Natural killer cell (primary cell): ENCODE measurements at places on chromosomes 11 and 22. TPM values are rescaled to one million over a fixed set of nuclear protein-coding genes. Genes with fewer than 3 reads are reported as not detected.

SCO2 gene
- 8.4 TPM for total RNA-seq

KCNJ1 gene
- not detected for total RNA-seq

GRCh38 chr11:81644239-81644840, 1089.3 kb downstream of the FAM181B start:
- no peaks in the 10 kb centered on the region for H3K4me1 ChIP-seq
- no peaks in the 10 kb centered on the region for H3K27me3 ChIP-seq
- DNase-seq, result no peak
- H3K27ac ChIP-seq, result no peak overlapping the region

PITPNB gene
- 65.1 TPM for total RNA-seq

CEP126 gene
- 10.4 TPM for total RNA-seq

DNA sequence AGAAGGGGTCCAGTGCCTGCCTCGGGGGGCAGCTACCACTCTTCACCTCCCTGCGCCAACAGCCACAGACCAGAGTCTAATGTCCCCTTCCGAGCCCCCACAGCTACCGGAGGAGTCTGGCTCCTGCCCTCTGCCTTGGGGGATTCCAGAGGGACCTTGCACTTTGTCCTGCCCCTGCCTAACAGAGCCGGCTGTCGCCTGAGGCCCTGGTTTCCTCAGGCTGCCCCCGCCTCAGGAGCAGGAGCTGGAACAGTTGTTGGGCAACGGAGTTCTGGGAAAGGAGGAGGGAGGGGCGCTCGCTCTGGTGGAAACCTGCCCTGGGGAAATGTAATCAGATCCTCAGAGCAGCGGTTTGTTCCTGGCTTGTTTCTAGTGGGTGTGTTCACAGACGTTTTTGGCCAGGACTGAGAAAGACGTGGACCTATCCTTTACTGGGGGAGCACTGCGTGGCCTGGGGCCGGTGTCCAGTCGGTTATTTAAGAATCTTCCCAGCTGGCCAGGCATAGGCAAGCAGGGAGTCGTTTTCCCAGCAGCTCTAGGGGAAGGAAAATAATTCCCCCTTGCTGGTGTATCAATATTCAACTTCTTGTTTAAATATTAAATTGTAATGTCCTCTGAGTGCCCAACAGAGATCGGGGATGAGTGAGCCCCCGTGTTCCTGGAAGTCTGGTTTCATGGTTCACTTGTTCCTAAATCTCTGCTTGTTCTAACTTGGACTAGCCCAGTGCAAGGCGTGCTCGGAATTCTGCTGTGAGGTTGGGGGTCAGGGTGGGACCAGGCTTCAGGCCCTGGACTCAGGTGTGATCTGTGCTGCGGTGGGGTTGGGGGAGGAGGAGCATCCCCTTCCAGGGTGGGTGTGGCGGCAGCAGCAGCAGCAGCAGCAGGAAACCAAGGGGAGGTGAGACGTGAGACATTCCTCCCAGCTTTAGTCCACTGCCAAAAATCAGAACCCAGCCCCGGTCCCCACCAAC, 32.1 kb downstream of the A4GALT start:
- H3K4me3 ChIP-seq, result no peak overlapping the region
- no peak overlapping the region for H3K27ac ChIP-seq
- no peaks in the 10 kb centered on the region for H3K27me3 ChIP-seq
- H3K4me1 ChIP-seq, result peaks cover 6% of the 10 kb centered on the region

DNA sequence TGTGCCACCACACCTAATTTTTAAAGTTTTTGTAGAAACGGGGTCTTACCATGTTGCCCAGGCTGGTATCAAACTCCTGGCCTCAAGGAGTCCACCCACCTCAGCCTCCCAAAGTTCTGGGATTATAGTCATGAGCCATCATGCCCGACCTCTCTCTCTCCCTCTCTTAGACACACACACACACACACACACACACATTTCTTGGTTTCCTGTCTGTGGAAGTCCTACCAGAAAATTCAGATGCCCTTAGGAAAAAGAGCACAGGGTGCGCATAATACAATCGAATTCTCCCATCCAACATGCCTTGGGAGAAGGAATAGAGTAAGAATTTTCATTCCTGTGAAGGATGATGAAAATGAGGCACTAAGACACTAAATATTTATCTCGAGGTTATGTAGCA, 10.4 kb downstream of the MICAL3 start:
- H3K4me1 ChIP-seq, result no peaks in the 10 kb centered on the region
- H3K4me3 ChIP-seq, result no peak overlapping the region
- no peaks in the 10 kb centered on the region for H3K27me3 ChIP-seq
- H3K36me3 ChIP-seq, result no peaks in the 10 kb centered on the region
- H3K27ac ChIP-seq, result no peak overlapping the region

MFNG gene
- 111 TPM for total RNA-seq

MS4A2 gene
- not detected for total RNA-seq

RIMBP3C gene
- total RNA-seq, result 1.0 TPM

CCDC90B gene
- total RNA-seq, result 27.3 TPM

TMEM86A gene
- 9.0 TPM for total RNA-seq

GRCh38 chr11:81995889-81996288, 737.8 kb downstream of the FAM181B start:
- DNase-seq, result no peak
- H3K4me3 ChIP-seq, result no peak overlapping the region
- no peak overlapping the region for H3K27ac ChIP-seq

GRCh38 chr22:36552289-36552688, 23.3 kb upstream of the EIF3D start:
- no peak overlapping the region for H3K4me3 ChIP-seq
- no peak for DNase-seq
- H3K27ac ChIP-seq, result peak overlapping the region; percentile 69

DNA sequence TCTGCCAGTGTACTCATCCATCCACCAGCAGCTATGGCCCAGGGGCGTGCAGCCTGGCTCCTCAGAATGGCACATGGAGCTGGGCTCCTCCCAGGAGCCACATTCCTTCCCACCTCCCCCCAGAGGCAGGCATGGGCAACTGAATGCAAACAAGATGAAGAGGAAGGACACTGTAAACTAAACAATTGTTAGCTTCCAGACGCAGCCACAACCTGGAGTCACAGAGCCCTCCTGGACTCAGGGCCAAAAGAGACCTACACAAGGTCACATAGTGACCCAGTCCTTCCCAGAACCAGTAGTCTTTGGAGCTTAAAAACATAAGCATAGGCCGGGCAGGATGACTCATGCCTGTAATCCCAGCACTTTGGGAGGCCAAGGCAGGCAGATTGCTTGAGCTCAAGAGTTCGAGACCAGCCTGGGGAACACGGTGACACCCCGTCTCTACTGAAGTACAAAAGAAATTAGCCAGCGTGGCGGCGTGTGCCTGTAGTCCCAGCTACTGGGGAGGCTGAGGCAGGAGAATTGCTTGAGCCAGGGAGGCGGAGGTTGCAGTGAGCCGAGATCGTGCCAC, 30.7 kb upstream of the CLDN5 start:
- H3K36me3 ChIP-seq, result no peaks in the 10 kb centered on the region
- no peak for DNase-seq
- no peaks in the 10 kb centered on the region for H3K27me3 ChIP-seq
- no peak overlapping the region for H3K27ac ChIP-seq
- H3K4me3 ChIP-seq, result no peak overlapping the region
- H3K4me1 ChIP-seq, result no peaks in the 10 kb centered on the region

DNA sequence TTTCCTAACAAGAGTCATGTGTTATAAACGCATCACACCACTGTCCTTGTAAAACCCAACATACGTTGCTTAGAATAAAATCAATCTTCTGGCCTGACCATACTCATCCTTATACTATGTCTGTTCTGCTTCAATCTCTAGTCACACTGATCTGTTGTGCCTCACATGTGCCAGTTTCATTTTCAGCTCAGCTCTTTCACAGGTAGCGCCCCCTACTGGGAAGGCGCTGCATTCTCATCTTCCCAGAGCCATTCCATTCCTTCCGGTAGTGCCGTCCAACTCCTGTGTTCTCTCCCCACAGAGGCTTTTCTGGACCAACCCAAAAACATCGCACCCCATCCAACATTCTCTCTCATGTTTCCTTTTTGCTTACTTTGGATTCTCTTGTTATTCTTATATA, 22.2 kb downstream of the CASP5 start:
- H3K4me1 ChIP-seq, result no peaks in the 10 kb centered on the region
- no peak overlapping the region for H3K27ac ChIP-seq
- no peak overlapping the region for H3K4me3 ChIP-seq
- no peaks in the 10 kb centered on the region for H3K36me3 ChIP-seq
- no peaks in the 10 kb centered on the region for H3K27me3 ChIP-seq

GRCh38 chr11:43866520-43866919, 14.1 kb upstream of the ALKBH3 start:
- no peaks in the 10 kb centered on the region for H3K36me3 ChIP-seq
- peaks cover 16% of the 10 kb centered on the region for H3K4me1 ChIP-seq
- no peak overlapping the region for H3K4me3 ChIP-seq
- no peak overlapping the region for H3K27ac ChIP-seq
- no peak for DNase-seq

GRCh38 chr11:109972939-109973338, 120.3 kb upstream of the ZC3H12C start:
- peaks cover 13% of the 10 kb centered on the region for H3K4me1 ChIP-seq
- H3K27ac ChIP-seq, result no peak overlapping the region
- no peaks in the 10 kb centered on the region for H3K36me3 ChIP-seq
- H3K4me3 ChIP-seq, result no peak overlapping the region

DNA sequence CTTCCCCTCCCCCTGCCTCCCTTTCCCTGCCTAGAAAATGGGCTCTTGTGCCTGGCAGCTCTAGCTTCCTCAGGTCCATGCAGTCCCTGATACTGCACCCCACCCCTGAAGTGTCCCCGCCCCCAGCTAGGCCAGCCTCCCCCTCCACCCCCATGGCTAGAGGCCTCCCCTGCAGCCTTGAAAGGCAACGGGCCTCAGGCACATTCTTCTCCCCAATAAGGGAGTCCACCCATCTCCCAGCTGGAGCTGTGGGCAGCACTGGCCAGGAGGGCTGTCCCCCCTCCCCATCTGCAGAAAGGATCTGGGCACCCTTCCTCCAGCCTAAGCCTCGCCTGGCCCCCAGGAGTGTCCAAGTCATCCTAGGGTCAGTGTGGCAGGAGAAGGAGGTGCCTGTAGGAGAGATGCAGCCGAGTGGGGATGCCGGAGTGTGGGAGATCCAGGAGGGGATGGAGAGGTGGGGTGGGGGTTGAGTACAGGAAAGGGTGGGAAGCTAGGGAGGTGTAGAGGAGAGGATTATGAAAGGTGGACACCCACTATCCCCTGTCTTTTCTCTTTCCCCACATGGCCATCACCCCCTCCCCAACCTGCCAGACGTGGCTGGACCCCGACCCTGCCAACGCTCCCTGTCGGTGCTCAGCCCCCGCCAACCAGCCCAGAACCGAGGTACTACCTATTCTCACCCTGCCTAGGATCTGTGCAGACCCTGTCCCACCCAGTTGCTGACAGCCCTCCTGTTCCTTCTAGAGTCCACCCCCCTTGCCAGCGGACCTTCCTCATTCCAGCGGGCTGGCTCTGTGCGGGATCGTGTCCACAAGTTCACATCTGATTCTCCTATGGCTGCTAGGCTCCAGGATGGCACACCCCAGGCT, 9.3 kb downstream of the SMTN start:
- H3K36me3 ChIP-seq, result no peaks in the 10 kb centered on the region
- H3K27me3 ChIP-seq, result no peaks in the 10 kb centered on the region
- peaks cover 9% of the 10 kb centered on the region for H3K4me1 ChIP-seq
- DNase-seq, result no peak
- no peak overlapping the region for H3K27ac ChIP-seq

OR51B5 gene
- total RNA-seq, result not detected
